Large intestine (tissue), 12 donors: ENCODE measurements at places on chromosomes 16 and 17.
A peak's percentile ranks its signal among the peaks of the same experiment; 100 is the strongest.

DNA sequence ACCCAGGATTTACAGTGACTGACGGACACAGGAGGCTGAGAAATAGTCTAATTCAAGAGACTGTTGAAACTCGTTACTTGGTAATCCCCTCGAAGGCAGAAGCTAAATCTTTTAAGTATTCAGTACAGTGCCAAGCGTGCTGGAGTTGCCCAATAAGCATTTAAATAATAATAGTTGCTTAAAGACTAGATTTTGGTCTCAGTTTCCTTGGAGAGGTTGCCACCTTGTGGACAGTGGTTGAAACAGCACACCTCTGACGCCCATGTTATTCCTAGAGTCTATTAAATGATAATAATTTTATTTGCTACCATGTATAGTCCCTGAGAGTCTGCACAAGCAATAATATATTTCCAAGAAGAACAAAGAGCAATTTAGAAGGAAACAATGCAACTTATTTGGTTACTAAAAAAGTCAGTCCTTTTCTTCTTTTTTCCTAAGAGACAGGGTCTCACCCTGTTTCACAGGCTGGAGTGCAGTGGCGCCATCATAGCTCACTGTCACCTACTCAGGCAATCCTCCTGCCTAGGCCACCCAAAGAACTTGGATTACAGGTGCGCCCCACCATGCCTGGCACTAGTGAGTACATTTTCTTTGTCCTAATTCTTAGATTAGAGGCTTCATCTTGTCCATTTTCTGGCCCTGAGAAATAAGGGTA lies 138.0 kb upstream of the NUDT7 start:
- peak; percentile 14 for DNase-seq

DNA sequence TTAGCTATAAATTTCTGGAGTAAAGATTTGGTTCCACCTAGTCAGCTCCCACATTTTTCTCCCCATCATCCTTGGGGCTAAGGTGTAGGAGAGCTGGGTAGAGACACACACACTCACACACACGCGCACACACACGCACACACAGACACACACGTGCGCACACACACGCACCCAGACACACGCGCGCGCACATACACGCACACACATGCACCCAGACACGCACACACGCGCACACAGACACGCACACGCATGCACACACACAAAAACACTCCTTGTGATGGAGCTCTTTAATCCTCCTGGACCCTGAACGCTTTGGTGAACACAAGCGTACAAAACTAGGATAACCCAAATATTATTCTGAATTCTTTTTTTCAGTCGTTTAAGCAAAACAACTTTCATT lies 253.6 kb downstream of the C16orf95 start:
- no peak for DNase-seq

- DNase-seq, result no peak
These were observed 22.1 kb downstream of the PMFBP1 start for GRCh38 chr16:72149676-72150464.

- no peak for DNase-seq
These were observed 277.2 kb upstream of the CCL2 start for GRCh38 chr17:33977729-33978514.

DNA sequence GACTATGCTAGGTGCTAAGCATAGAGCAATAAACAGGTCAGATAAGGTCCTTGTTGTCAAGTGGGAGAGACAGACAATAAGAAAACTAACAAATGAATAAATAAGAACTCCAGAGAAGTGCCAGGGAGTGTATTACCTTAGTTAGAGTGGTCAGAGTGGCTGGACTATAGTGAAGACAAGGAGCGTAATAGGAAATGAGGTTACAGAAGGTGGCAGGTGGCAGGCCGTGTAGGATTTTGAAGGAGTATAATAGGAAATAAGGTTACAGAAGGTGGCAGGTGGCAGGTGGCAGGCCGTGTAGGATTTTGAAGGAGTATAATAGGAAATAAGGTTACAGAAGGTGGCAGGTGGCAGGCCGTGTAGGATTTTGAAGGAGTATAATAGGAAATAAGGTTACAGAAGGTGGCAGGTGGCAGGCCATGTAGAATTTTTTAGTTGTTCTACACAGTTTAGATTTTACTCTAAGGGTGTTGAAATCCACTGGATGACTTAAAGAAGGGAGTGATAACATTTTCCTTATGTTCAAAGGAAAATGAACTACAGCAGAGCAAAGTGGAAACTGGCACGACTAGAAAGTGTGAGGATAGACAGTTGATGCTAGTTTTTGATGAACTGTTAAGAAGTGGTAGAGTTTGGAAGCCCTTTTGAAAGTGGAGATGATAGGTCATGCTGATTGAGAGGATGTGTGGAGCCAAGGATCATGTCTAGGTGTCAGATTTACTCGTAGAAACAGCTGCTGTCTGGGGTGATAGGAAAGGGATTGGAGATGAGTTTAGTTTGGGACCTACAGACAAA lies 3.6 kb upstream of the KRTAP3-1 start:
- no peak for DNase-seq

- no peak for DNase-seq
These were observed 146.5 kb downstream of the SDK2 start for GRCh38 chr17:73497721-73498120.

- no peak for DNase-seq
These were observed 38.9 kb upstream of the ATP2A3 start for GRCh38 chr17:4003131-4003500.
